Tongue (tissue), 3 donors: ENCODE measurements at places on chromosomes 2 and 18.

DNA sequence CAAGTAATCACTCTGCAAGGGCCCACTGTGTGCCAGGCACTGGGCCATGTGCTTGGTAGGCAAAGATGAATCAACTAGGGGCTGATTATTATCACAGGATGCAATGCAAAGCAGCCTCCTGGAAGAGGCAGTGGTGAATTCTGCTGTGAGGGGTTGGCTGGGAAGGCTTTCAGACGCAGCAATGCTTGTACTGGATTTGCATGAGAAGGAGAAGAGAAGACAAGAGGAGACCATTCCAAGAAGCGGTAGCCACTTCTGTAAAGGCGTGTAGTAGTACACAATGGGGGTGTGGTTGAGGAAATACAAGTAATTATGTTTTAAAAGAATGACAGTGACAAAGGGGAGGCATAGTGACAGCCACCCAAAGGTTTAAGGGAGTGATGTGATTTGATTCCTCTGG is 502.7 kb downstream of the PLCL1 start:
- DNase-seq: no peak

GRCh38 chr2:104415284-104415683 is 438.6 kb upstream of the POU3F3 start:
- DNase-seq: no peak

DNA sequence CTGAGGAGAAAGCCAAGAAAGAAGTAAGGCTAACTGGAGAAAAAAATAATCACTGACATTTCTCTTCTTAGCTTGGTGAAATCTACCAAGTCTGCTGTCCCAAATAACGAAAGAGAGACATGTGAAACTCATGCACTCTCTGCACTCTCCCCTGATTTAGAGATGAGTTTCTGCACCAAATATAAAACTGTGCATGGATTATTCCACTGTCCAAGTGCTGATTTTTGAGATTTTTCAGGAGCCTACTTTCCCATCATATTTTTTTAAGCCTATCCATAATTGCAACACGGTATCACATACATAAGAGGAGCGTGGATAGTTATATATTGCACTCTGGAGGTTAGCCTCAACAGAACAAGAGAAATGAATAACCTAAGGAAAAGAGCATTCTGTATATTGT is 10.0 kb upstream of the RIT2 start:
- no peak for DNase-seq

DNA sequence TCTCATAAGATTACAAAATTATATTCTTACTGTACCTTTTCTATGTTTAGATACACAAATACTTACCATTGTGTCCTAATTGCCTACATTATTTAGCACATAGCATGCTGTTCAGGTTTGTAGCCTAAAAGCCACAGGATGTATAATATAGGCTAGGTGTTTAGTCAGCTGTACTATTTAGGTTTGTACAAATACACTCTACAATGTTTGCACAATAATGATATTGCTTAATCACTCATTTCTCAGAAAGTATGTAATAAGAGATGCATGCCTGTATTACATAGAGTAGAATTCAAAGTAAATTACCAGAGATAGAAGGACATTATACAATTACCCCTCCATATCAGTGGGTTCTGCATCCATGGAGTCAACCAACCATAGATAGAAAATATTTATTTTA is 201.1 kb upstream of the COL3A1 start:
- DNase-seq: no peak

- DNase-seq: no peak
Measured at GRCh38 chr2:223297788-223298187, 245.8 kb downstream of the KCNE4 start.

GRCh38 chr2:1869987-1870386 is 125.7 kb upstream of the PXDN start:
- peak; percentile 30 for DNase-seq
